MV-4-11 (cell line): ENCODE measurements at places on chromosomes 6 and 20.

- DNase-seq, result no peak
These were observed 40.0 kb upstream of the GCNT2 start for GRCh38 chr6:10481101-10481500.

- peak; percentile 86 for DNase-seq
These were observed 2.5 kb downstream of the NTSR1 start for GRCh38 chr20:62710886-62711702.

DNA sequence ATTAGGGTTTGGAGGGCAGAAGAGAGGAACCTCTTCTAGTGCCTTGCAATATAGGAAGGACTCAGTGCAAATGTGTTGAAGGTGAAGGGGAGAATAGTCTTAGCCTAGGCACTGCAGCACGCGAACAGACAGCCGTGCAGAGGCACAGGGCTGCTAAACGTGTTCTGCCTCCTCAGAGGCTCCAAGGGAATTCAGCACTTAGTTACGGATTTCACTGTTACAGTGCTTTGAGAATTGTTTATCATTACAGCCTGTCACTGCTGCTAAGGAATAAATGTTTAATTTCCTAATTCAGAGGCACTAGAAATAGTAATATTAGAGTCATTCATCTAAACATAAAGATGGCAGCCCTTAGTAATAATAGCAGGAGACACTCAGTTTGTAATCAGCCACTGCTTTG lies 116.4 kb upstream of the SLC22A16 start:
- no peak for DNase-seq

- no peak for DNase-seq
These were observed 17.7 kb upstream of the TNFAIP3 start for GRCh38 chr6:137849181-137849980.

DNA sequence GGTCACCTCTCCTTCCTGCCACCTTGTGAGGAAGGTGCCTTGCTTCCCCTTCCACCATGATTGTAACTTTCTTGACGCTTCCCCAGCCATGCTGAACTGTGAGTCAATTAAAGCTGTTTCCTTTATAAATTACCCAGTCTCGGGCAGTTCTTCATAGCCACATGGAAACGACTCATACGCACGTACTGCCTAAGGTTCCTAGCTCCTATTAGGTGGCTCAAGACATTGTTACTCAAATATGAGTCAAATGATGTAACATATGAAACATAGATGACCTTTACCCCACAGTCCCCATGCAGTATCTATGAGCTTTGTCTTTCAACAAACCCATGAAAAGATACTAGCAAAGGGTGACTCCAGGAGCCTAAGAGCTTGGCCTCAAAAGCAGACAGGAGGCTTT lies 98.3 kb downstream of the SIM1 start:
- DNase-seq, result peak; percentile 82

DNA sequence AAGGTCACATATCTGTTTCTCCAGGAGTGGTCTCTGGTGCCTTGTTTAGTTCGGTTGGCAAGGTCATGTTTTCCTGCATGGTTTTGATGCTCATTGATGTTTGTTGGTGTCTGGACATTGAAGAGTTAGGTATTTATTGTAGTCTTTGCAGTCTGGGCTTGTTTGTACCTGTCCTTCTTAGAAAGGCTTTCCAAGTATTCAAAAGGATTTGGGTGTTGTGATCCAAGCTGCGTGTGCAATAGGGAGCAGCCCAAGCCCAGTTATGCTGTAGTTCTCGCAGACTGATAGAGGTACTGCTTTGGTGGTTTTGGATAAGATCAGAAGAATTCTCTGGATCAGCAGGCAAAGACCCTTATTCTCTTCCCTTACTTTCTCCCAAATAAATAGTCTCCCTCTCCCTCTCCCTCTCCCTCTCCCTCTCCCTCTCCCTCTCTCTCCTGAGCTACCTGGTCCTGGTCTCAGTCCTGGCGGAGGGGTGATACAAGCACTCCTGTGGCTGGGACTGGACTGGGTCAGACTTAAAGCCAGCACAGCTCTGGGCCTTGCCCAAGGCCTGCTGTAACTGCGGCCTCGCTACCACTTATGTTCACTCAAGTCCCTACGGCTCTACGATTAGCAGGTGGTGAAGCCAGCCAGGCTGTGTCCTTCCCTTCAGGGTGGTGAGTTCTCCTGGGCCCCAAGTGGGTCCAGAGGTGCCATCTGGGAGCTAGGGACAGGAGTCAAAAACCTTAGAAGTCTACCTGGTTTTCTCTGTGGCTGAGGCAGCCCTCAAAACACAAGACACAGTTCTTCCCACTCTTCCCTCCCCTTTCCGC lies 27.3 kb upstream of the GRM4 start:
- no peak for DNase-seq

DNA sequence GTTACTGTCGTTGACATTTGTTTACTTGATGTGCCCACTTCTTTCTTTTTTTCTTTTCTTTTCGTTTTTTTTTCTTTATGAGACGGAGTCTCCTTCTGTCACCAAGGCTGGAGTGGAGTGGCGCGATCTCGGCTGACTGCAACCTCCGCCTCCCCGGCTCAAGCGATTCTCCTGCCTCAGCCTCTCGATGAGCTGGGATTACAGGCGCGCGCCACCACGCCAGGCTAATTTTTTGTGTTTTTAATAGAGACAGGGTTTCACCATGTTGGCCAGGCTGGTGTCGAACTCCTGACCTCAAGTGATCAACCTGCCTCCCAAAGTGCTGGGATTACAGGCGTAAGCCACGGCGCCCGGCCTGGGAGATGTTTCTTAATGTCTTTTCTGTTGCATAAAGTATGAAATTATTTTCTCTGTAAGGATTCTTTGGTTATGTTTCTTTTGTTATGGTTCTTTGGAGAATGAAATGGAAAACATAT lies 33.3 kb upstream of the PRSS16 start:
- no peak for DNase-seq

DNA sequence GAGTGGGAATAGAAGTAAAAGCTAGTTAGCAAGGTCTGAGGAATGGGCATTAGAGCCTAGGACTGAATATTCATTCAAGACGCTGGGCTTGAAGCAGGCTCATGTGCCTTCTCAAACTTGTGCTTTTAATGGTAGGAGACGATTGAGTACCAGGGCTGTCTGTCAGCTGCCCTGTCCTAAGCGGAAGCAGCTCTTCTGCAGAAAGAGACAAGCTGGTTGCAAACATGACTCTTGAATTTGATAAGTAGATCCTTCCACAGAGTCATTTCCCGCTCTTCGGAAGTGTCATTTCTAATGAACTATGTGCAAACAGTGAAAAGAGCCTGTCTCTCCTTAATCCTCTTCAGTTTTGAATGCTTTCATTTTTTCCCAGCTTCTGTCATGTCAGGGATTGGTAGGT lies 176.4 kb downstream of the TFAP2B start:
- no peak for DNase-seq

- no peak for DNase-seq
These were observed 54.1 kb downstream of the FGD2 start for GRCh38 chr6:37059344-37060194.

GRCh38 chr20:63737945-63738686 lies 1.5 kb upstream of the SLC2A4RG start:
- no peak for DNase-seq

GRCh38 chr6:16064671-16065072 lies 64.2 kb upstream of the MYLIP start:
- no peak for DNase-seq

DNA sequence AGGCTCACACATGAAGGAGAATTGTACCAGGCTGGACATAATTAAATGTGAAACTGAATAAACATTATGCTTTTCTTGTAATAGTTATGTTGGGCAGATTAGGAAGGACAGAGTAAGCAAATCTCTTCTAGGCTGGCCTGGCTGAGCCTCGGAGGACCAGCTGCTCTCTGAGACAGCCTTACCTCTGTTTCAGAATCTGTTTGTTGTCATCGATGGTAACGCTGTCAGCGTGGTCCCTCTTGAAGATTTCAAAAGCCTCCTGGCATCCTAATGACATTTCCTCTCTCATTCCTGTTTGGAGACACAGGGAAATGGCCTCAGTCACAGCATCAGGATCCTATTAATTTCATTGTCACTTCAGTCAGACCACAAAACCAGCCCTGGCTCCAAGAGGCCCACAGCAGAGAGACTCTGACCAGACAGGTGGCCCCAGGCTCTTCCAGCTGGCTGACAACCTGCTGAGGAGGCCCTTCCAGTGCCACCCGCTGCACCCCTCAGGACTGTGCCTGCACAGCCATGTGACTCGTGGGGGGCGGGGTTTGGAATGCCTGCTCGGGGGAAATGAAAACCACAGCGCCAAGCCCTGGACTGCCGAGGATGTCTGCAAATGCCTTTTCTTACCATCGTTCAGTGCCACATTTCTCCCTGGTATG lies 108.5 kb upstream of the KCNK16 start:
- DNase-seq, result peak; percentile 1

DNA sequence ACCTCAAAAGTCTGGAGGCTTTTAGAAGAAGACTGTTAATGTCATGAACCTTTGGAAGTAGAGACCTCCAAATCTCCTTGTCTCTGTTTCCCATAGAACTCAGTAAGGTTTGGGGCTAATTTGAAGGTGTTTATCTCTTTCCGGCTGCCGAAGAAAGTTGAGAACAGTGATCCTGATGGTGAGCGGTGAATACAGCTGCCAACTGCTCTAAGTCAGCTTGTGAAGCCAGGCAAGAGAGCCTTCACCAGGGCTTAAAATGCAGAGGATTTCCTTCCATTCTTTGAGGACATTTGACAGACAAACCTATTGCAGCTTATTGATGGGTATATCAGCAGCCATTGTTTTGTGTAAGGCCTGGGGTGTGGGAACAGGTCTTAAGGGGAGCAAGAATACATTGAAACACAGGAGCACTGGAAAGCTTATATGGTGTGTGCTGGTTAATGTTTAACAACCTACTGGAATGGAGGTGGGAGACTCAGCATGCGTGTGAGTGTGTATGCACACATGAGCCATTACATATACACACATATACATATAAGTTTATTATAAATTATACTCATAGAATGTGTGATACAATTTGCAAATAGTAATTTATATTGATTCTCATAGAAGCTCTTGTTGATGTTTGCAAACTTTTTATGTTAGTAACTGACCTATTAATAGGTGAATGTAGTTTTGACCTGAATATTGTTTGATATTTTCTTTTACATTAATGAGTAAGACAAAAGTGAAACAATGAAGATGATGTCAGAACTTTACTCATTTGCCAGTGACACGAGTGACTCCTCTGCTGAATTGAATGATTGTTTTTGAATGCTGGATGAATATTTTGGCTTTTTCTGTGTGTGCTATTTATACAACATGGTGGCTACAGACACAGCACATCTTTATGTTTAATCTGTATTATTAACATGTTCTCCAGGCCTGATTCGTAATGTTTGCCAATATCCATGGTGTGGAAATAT lies 18.1 kb downstream of the PLEKHG1 start:
- DNase-seq, result no peak

GRCh38 chr20:44109951-44110361 lies 77.0 kb downstream of the JPH2 start:
- no peak for DNase-seq

DNA sequence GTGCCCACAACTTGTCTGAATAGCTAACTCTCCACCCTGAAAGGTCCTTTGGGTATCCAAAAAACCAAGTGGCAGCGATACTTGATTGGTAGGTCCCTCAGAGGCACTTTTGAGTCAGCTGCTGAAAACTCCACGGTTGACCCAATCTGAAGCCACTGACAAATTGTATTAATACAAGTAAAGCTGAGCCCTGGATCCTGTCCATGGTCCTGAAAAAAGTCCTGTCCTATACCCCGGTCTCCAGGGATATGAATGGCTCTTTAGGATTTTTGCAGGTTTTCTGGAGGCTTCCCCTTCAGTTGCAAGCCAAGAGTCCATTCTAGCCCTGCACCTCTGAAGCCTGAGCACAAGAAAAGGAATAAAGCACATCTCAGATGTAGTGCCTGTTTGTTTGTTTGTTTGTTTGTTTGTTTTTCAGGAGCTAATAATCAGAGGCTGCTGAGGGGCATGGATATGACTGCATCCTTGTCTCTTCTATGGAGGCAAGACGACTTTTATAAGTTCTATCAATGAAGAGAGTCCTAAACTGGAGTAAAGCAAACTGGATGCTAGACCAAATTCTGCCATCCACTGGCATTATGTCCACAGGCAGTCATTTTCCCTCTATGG lies 1.7 kb upstream of the SLC12A5 start:
- peak; percentile 38 for DNase-seq

DNA sequence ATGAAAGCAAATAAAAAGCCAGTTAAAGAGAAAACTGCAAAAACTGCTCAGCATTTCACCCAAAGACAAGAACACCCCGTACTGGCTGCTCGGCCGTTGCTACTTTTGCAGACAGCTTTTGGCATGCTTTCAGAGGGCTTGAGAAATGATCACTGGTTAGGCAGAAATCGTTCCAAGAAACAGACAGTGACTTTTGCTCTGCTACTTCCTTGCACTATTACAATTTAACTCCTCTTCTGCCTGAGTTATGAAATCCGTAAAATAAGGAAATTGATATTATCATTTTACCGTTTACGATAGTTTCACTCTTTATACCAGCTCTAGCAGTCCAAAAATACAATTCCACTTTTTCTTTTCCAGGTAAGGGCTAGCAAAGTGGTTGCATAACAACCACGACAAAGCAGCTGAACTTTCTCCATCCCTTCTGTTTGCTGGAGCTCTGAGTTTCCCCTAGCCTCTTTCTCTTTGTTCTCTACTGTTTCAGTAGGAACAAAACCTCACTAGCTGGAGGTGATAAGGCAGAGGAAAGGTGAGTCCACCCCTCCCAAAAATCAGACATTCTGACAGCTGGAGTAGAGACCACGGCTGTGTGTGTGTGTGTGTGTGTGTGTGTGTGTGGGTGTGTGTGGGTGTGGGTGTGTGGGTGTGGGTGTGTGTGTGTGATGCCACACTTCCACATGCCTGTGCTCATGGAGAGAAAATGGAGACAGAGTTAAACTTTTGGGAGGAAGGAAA lies 191.8 kb upstream of the RREB1 start:
- DNase-seq, result peak; percentile 86

DNA sequence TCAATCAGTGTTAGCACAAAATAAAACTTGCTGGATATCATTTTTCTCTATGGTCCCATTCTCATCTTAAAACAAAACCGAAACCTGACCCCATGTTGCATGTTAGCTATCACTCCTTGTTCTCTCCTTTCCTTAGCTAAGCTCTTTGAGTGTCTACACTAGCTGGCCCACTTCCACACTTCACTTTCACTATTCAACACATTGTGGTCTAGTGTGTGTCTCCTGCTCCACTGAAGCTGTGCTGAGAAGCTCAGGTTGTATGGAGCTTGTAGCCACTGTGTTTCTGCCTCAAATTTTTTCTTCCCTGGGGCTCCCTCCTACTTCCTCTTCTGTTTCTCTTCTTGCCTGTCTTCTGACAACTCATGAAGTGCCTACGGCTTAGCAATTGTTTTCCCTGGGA lies 223.0 kb downstream of the NKAIN2 start:
- no peak for DNase-seq

DNA sequence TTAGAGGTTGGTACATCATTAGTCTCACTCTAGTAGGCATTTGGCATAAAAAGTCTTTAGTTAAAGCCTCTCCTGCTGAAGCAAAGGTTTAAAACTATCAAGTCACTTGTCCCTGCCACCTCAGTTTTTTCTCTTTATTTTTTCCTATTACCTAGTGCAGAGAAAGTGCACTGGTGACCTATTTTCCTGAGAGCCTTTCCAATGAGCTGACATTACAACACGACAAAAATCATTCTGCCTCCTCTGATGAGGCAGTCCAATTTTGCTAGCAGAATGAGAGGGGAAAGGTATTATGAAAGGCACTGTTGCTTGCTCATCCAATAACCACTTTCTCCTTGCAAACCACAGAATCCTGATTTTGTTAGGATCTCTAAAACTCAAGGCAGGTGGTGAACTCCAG lies 73.3 kb upstream of the SGK1 start:
- no peak for DNase-seq

- no peak for DNase-seq
These were observed 32.4 kb upstream of the TXLNB start for GRCh38 chr6:139324301-139324555.

GRCh38 chr20:9269280-9269971 lies 200.5 kb downstream of the PLCB4 start:
- DNase-seq, result no peak
